ENCODE measurements at places on chromosomes 2 and 18.

DNA sequence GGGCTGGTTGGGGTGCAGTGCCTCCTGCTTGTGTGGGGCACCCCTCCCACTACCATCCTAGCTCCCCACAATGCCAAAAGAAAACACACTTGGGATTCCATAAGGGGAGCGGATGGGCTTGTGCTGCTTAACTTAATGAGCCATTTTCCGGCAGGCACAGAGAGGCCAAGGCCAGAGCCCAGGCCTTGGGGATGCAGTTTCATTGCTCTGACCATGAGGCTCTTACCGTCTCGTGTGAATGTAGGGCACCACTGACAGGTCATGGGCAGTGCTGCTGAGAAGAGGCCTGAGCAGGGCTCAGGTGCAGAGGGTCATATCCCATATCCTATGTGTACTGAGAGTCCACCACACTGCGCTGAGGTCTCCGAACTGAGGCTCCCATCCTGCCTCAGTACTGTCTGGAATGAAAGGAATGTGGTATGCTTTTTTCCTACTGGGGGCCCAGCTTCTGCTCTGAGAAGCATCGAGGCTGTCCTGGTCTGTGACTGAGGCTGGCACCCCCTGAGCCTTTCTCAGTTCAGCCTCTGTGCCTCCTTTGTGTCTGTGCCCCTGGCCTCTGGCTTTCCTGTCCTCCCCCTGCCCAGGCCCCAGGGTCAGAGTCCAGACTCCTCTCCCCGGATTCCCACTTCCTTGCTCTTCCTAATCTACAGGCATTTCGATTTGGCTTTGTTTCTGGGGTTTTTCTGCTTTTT, 45.2 kb upstream of the MAPRE3 start:
- DNase-seq = no peak

GRCh38 chr2:142131010-142131669, at the start of gene LRP1B:
LRP1B (minus strand) TSS chr2:142131016; CDS start chr2:142130729, 287 bp downstream.
- DNase-seq = no peak

DNA sequence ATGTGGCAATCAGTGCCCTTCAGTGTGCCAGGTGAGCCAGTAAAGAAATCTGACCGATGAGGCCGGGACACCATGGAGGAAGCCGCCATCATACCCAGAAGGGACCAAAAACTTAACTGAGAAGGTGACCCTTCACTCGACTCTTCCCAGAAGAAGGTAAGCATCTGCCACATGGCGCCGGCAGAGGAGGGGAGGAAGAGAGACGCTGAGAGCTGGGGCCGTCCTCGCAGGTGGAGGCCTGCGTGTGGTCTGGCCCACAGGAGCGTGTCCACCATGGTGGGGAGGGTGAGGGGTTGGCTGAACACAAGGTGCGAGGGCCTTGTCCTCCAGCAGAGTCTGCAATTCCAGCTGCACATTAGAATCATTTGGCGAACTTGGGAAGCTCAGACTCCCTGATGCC, 513.1 kb upstream of the RAB6C start:
- DNase-seq = no peak

DNA sequence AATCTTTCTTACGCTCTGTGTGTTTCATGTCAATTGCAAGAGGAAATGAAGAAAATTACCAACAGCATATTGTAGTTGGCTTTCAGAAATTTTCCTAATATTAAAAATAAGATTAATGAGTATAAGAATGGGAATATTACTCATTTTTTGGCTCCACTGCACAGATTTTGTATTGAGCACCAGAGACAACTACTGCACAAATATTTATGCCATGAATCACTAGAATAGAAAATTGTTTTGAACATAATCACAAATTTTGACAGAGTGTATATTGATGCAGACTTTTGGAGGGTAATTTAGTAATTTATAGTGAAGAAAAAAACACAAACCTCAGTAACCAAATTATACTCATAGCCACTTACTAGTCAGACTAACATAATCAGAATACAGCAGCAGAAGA, 118.3 kb downstream of the DOK6 start:
- no peak for DNase-seq

GRCh38 chr2:152782171-152782570, 63.8 kb downstream of the ARL6IP6 start:
- DNase-seq = no peak

- no peak for DNase-seq
Measured at GRCh38 chr2:212644195-212644837, 105.7 kb upstream of the ERBB4 start.

DNA sequence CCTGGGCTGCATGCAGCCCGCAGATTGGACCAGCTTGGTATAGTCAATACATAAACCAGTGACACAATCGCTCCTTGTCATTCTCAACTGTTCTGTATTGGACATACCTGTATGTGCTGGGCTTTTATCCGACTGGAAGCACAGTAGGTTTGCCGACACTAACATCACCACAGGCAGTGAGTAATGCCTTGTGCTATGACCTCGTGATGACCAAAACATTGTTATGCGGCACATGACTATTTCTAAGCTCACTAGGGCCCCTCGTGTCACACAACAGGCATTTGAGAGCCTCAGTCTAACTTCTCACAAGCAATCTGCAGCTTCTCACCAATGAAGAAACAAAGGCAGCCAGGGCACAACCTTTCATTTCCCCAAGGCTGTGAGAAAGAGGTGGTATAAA, 320.8 kb downstream of the AFF3 start:
- no peak for DNase-seq

GRCh38 chr2:120558847-120559246, 176.8 kb upstream of the GLI2 start:
- no peak for DNase-seq

DNA sequence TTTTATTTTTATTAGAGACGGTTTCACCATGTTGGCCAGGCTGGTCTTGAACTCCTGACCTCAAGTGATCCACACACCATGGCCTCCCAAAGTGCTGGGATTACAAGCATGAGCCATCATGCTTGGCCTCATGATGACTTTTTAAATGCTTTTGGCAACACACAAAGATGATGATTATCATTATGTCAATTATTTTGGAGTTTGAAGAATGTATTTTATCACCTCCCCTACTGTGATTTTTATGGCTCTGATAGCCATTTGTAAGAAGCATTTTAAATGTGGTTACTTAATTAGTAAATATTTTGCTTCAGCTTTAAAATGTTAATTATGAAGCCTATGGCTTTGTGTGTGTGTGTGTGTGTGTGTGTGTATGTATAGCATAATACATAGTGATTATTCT, 45.1 kb upstream of the RAB27B start:
- no peak for DNase-seq

- no peak for DNase-seq
Measured at GRCh38 chr2:37415128-37415820, 70.8 kb downstream of the QPCT start.

GRCh38 chr2:62586981-62587380, 81.0 kb upstream of the TMEM17 start:
- no peak for DNase-seq

GRCh38 chr2:164545484-164545883, 75.8 kb downstream of the GRB14 start:
- DNase-seq = no peak

DNA sequence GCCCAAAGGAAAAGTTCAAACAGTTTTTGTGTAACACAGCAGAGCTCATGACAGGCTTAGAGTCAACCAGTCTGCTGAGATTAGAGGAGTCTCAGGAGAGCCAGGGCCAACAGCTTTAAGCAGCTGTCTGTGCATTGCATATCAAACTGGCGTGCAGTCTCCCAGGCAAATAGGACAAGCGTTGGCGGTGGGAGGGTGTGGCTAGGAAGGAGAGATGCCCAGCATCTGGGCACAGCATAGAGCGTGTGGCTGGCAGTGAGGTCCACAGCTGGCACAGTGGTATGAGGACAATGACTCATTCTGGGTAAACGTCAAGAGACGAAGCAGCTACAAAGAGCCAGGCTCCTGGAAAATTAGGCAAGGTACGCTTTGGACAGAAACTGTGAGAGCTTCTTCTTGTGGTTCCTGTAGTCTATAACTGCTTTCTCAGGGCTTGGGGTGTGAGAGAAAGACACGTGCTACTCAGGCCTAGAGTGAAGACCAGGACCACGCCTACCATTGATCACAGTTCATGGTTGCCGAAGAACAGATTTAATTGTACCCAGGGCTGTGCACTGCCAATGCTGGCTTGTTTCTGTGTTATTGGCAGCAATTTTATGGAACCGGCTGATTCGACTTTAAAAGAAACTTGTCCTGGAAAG, 14.8 kb downstream of the ZAP70 start:
- no peak for DNase-seq

DNA sequence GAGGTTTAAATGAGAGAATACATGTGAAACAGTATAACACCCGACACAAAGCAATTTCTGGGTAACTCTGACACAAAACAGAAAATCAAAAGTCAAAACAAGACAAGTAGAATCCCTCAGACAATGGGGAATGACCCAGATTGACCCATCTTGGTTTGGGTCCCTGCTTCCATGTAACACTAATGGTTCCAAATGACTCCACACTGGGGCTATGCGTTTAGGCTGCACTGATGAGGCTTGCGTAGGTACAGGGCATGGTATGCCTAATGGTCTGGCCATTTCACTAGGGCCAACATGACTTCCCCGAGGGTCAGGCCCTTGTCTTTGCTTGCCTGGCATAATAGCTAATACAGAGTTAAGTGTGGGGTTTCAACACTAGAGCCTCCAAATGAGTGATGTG, 27.2 kb upstream of the NFE2L2 start:
- no peak for DNase-seq

- DNase-seq = no peak
Measured at GRCh38 chr2:62597323-62597722, 91.3 kb upstream of the TMEM17 start.

- no peak for DNase-seq
Measured at GRCh38 chr2:54306556-54306955, 50.5 kb upstream of the TSPYL6 start.

GRCh38 chr2:144578099-144578498, 58.2 kb upstream of the ZEB2 start:
- DNase-seq = no peak

- no peak for DNase-seq
Measured at GRCh38 chr2:240962300-240963064, 35.9 kb upstream of the SNED1 start.

DNA sequence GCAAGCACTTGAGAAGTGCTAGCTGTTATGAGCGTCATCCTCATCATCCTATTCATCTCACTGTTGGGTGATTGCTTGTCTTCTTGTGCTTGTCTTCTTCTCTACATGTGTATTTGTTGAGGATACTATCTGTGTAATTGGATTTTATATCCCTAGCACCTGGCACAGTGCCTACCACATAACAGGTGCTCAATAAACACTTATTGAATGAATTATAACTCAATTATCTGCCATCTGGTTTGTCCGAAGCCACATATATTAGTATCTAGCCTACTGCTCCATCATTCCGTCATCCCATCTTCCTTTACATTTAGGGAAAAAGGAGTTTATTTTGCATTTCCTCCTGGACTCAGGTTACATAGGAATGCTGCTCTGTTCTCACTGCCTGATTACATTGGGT, 330.4 kb upstream of the ETAA1 start:
- DNase-seq = no peak

GRCh38 chr2:135256531-135257260, 204.6 kb downstream of the RAB3GAP1 start:
- no peak for DNase-seq

DNA sequence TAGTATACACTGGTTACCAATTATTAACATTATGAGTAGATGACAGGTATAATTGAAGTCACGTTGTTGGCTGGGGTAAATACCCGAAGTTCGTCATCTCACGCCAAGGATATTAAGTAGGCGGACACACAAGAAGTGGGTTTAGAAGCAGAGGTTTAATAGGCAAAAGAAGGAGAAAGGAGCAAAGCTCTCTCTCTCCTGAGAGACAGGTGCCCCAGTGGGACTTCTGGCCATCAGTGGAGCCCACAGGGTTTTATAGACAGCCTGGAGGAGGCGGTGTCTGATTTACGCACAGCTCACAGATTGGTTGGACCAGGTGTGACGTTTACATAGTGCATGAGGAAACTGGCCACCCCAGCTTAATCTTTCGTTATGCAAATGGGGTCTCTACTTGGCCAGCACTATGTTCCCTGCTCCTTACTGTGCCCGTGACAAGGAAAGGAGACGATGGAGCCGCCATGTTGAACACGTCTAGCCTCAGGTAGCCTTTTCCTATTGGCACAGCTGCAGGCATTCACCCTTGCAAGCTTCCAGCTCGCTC, 128.8 kb upstream of the KYNU start:
- DNase-seq = no peak

DNA sequence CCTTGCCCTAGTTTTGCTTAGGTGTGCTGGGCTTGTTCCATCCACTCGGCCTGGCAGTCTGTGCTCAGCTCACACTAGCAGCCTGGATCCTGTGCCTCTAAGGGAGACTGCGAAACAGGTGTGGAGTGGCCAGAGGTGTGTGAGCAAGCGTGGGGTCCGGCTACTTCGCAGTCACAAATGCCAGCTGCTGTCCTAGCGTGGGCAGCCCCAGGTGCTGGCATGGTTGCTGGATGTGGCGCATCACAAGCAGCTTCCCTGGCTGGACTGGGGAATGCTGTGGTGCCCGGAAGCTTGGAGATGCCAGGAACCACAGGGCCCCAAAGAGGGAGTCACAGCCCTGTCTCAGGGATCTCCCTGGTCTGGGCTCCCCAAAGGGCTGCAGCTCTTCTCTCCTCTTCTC, 119.0 kb upstream of the TMEFF2 start:
- DNase-seq = no peak

- DNase-seq = no peak
Measured at GRCh38 chr2:32478889-32479620, 122.2 kb downstream of the BIRC6 start.

GRCh38 chr2:1645761-1646476, 98.4 kb downstream of the PXDN start:
- DNase-seq = no peak

DNA sequence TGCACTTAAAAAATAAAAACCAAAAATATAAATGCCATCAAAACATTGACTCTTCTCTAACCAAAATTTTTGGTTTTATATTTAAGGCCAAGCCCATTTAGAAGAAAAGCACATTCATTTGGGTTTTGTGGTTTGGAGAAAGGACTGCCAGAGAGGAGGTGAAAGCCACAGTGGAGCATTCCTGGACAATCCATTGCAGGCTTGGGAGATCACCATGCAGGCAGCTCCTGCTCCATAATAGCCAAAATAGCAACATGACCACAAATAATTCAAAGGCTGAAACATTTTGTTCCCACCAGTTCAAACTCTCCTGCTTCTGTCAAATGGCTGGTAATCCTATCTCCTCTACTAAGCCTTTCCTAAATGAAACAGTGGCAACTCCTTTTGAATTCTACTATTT, 73.5 kb downstream of the GALNT3 start:
- DNase-seq = no peak

GRCh38 chr2:226953206-226953605, 117.4 kb downstream of the RHBDD1 start:
- no peak for DNase-seq

GRCh38 chr2:95264624-95265023, 9.6 kb upstream of the PROM2 start:
- no peak for DNase-seq

Data from stimulated activated naive CD4-positive, alpha-beta T cell (primary cell).